ENCODE measurements at places on chromosomes 6 and 20.

GRCh38 chr6:2179950-2180349 is 65.5 kb downstream of the GMDS start:
- no peak for DNase-seq

GRCh38 chr20:57260934-57261333 is 5.5 kb downstream of the BMP7 start:
- DNase-seq, result no peak

DNA sequence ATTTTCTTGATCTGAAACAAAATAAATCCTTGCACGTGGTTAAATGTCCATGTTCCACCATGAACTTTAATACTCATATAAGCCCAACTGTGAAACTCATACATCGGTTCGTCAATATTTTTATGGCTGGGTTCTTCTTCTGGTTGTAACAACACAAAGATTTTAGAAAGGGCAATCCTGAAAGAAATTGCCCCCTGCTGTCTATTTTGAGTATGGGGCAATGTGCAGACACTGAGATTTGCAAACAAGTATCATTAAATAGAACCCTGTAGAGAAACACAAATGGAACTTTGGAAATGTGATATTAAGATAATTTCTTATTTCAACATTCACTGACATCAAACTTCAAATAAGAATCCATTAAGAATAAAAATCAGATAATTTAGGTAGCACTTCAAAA is 80.2 kb upstream of the PHACTR1 start:
- DNase-seq, result no peak

- no peak for DNase-seq
Measured at GRCh38 chr6:24680582-24680981, 13.7 kb downstream of the ACOT13 start.

GRCh38 chr6:139448051-139448649 is 73.7 kb upstream of the CITED2 start:
- DNase-seq, result no peak

Data from stimulated activated CD4-positive, alpha-beta T cell treated with anti-CD3 and anti-CD28 coated beads, Interleukin-15, amount 100 ng/mL, for 1 hour (primary cell).